ENCODE measurements at places on chromosomes 2 and 18. TPM values are rescaled to one million over a fixed set of nuclear protein-coding genes. Genes with fewer than 3 reads are reported as not detected.

GRCh38 chr18:10499230-10499629 is 26.6 kb upstream of the NAPG start:
- DNase-seq, result no peak

DNA sequence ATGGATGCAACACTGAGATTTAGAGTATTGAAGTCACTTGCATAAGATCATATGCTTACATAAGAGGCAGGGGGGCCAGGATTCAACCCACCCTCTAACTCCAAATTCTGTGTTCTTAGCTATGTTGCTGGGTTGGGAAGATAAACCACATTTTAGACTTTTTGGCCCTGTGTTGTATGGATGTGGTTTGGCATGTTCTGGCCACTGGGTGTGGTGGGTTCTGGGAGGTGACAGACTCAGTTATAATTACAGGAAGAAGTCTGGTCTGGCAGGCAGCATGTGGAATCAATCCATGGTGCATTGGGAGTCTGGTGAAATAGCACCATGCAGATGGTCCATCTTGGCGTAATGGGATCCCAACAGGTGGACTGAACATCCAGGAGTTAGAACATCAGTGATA is 138.9 kb downstream of the LTBP1 start:
- DNase-seq, result no peak

- no peak for DNase-seq
These were observed 10.2 kb downstream of the PROKR1 start for GRCh38 chr2:68653538-68653982.

Gene IL36B
- not detected for total RNA-seq

Gene ACMSD
- not detected for total RNA-seq

Gene MGAT5
- total RNA-seq, result 56.3 TPM

Gene LRRC30
- total RNA-seq, result not detected

Data from ureter (tissue), 1 donor.